Hypothalamus (tissue), 51 donors: ENCODE measurements at places on chromosomes 7 and 10.

- no peak for DNase-seq
These were observed 12.0 kb downstream of the CACUL1 start for GRCh38 chr10:118742782-118743181.

DNA sequence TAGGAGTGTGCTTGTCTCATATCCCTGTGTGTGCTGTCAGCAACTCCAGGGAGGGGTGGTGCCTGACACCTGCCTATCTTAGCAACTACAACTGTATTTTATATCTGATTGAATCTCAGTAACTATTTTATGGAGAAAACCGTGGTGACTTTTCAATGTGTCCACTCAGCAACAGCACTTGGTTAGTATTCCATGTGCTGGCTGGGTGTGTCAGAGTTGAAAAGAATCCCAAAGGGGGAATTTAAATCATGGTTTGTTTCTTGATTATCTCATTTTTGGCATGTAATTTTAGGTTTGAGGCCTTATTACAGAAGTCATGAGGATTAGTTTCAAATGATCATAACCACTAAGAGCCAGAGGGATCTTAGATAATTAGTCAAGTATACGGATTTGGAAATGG is 425.7 kb upstream of the FZD8 start:
- DNase-seq = no peak

DNA sequence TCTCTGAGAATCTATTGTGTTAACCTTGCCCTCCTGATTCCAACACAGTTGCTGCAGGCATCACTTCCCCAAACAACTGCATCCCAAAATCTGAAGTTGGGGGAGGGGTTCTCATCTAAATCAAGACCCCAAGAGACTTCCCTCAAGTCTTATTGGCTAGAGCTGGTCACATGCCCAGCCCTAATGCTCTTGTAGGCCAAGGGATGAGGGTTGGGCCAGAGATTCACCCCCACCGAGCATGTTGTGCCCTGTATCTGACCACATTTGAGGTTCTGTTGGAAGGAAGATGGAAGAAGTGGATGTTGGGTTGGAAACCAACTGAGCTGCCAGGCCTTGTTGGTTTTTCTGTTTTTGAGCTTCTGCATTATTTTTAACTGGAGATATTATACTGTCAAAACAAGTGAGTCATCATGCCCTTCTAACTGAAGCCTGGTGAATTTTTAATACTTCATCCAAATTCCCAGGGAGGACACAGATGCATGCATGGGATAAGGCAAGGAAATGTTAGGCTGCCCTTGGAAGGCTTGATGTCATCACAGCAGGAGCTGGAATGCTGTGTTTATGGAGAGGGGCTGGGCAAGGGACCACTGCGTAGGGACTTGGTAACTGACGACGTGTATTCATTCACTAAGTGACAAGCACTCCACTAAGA is 68.6 kb upstream of the CACUL1 start:
- DNase-seq = no peak

DNA sequence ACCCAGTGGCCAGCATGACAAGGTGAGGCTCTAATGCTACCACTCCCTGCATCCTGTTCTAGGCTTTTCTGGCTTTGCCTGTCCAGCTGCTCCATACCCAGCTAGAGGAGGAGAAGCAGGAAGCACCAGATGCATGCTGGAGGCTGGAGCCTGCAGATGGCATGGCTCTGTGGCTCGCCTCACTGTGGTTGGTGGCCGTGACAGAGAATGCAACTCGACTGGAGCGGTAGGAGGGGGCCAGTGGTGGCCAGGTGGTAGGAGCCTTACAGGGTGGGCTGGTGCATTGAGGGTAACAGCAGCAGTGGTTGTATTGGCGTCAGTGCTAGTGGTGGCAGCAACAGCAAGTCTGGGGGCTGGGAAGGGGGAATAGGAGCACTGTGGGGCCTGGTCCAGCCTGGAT is 128.6 kb downstream of the ZNF248 start:
- DNase-seq = no peak

- DNase-seq = no peak
These were observed 47.5 kb upstream of the PODXL start for GRCh38 chr7:131603932-131604331.

DNA sequence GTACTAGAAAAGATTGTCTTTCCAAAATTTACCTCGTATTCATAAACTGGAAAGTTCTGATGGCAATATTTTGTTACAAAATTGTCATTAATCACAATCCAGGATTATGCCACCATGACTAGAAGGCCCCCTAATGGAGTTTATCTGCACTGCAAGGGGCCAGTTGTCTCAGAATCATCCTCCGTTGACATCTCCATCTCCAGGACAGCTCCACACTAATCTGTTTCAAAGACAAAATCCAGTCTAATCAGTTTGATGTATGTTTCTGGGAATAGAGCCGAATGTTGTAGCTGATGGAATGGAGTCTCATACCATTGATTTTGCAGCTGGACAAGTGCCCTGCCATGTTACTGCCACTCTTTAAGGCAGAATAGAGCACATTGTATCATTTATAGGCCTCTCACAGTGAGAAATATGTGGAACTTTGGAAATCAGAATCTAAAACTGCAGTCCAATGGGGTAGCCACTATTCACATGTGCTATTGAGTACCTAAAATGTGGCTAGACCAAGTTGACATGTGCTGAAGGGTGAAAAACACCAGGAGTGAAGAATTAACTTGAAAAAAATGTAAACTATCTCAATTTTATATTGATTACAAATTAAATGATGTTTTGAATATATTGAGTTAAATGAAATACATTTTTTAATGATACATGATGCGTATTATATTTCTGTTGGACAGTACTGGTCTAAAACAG is 38.3 kb upstream of the TOMM7 start:
- no peak for DNase-seq

GRCh38 chr10:50641626-50642025 is 17.9 kb upstream of the SGMS1 start:
- no peak for DNase-seq

- DNase-seq = no peak
These were observed 56.2 kb downstream of the ARMC3 start for GRCh38 chr10:22984066-22984465.

GRCh38 chr10:14532473-14533251 is 201.9 kb upstream of the FRMD4A start:
- DNase-seq = no peak

DNA sequence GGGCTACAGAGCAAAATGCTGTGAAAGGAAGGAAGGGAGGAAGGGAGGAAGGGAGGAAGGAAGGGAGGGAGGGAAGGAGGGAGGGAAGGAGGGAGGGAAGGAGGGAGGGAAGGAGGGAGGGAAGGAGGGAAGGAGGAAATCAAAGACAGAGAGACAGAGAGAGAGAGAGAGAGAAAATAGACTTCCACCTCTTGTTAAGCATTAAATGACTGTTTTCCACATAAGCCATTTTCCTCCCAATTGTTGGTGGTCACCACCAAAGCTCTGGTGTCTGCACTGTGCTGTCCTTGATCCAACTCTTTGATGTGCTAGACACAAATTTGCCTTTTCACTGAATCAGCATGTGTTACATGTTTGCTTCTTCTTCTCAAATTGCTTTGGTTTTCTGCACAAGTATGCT is 90.7 kb upstream of the INHBA start:
- no peak for DNase-seq

- no peak for DNase-seq
These were observed 92.5 kb upstream of the LRGUK start for GRCh38 chr7:134034652-134035051.

DNA sequence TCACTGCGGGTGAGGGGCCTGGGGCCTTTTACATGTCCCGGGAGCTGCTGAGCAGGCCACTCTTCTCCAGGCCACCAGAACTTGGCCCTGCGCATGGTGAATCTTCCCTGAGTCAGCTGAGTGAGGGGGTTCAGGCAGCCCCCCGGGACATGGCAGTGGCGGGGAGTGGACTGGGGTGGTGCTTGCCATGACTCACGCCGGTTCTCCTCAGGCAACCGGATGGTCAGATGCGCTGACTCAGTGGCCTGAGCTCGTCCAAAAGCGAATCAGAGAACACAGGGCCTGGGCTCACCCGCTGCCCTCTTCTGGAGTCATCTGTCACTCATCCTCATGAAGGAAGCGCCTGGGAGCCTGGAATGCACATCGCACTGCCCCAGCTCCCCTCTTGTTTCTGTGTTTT is 33.5 kb downstream of the HTRA1 start:
- DNase-seq = no peak

DNA sequence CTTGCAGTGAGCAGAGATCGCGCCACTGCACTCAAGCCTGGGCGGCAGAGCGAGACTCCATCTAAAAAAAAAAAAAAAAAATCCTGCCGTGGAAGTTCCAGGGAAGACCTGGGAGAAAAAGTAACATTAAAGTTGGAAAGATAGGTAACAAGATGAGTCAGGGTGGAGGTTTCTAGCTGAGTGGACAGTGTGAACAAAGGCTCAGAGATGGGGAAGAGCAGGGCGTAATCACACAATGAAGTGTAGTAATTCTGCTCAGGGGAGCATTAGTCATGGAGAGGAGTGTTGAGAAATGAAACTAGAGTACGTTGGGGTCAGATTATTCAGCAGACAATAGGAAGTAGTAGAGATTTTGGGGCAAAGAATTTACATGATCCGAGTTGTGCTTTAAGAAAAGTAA is 21.6 kb upstream of the WASL start:
- no peak for DNase-seq

DNA sequence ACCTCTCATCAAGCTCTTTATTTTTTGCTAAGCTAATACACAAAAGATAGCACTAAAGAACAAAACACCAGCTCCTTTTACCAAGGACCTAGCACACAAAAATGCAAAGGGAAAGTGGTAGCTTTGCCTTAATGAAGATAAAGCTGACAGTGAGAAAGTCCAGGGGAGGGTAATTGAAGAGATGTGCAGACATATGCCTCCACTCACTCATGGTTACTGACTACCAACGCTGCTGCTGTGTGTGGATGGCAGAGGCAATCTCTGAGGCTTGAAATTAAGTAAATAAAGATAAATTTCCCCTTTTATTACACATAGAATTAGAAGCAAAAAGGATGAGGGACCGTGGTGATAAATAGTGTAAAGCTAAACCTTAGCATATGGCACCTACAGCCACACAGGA is 87.0 kb downstream of the HGF start:
- no peak for DNase-seq

DNA sequence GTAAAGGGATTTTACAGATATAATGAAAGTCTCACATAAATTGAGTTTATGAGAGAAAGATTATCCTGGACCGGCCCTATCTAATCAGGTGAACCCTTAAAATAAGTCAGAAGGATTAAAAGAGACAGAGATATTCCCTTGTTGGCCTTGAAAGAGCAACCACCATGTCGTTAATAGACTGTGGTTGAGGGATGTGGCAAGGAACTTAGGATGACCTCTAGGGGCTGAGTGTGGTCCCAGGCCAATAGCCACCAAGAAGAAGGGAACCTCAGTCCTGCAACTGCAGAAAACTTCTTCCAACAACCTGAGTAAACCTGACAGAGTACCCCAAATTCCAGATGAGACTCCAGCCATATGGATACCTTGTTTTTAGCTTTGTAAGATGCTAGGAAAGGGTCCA is 121.5 kb downstream of the POLR1F start:
- no peak for DNase-seq

GRCh38 chr10:86872757-86873156 is 84.7 kb downstream of the MMRN2 start:
- DNase-seq = no peak

GRCh38 chr10:11720260-11720741 is 21.9 kb upstream of the ECHDC3 start:
- no peak for DNase-seq

DNA sequence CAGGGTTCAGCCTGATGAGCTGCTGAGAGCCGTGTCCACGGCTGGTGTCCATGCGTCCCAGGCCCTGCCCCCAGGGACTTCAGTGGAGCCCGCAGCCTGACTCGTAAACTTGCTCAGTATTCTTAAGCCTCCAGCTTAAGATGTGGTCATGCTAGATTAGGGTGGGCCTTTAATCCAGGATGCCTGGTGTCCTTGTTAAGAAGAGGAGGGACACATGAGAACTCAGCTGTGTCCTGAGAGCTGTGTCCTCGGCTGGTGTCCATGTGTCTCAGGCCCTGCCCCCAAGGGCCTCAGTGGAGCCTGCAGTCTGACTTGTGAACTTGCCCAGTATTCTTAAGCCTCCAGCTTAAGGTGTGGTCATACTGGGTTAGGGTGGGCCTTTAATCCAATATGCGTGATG is 23.0 kb downstream of the DOCK1 start:
- no peak for DNase-seq

- no peak for DNase-seq
These were observed 2.9 kb downstream of the ELFN1 start for GRCh38 chr7:1672851-1673486.

- DNase-seq = no peak
These were observed 22.5 kb downstream of the ST8SIA6 start for GRCh38 chr10:17431871-17432311.

GRCh38 chr10:108169846-108170245 is 1005.3 kb upstream of the SORCS1 start:
- DNase-seq = no peak

GRCh38 chr10:48899781-48900180 is 39.9 kb downstream of the LRRC18 start:
- DNase-seq = no peak

GRCh38 chr7:109868215-109868860 is 1222.6 kb upstream of the LRRN3 start:
- no peak for DNase-seq

DNA sequence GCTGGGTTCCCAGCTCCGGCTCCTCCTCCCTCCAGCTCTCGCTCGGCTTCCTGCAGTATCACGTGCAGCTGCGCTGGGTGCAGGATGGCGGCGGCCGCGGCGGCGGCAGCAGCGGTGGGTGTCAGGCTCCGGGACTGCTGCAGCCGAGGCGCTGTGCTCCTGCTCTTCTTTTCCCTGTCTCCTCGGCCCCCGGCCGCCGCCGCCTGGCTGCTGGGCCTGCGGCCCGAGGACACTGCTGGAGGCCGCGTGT is at the start of gene CNNM1:
CNNM1 (plus strand) TSS at position 53 of the 250 bp plus-strand sequence; CDS start at position 85, 32 bp downstream.
- DNase-seq = no peak

DNA sequence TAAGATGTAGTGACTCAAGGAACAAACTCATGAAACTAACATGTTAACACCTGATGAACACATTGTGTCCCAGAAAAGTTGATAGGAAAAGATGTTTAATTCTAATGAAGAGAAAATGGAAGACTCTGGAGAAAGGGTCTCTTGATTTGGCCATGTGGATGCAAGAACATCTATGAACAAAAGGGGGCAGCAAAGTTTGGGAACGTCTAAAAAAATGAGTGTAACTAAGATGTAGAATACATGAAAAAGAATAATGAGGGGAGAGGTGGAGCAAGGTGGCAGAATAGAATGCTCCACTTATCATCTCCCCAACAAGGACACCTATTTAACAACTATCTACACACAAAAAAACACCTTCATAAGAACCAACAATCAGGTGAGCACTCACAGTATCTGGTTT is 805.1 kb downstream of the TNS3 start:
- no peak for DNase-seq
